Uterine smooth muscle cell (primary cell): ENCODE measurements at places on chromosomes 1 and 21. TPM values are rescaled to one million over a fixed set of nuclear protein-coding genes. Genes with fewer than 3 reads are reported as not detected.

The SELP gene
- total RNA-seq, result not detected in 2 replicates

The OR2L5 gene
- total RNA-seq, result under 0.01 and 0.12 TPM in 2 replicates

The PIGV gene
- total RNA-seq, result 13.8 and 22.6 TPM in 2 replicates

The MCM3AP gene
- total RNA-seq, result 95.1 and 103 TPM in 2 replicates

The TAS1R1 gene
- not detected in 2 replicates for total RNA-seq

The CYP2J2 gene
- total RNA-seq, result 0.12 and 0.33 TPM in 2 replicates

The RRP15 gene
- total RNA-seq, result 7.4 and 12.8 TPM in 2 replicates

The CTBS gene
- 11.6 and 16.4 TPM in 2 replicates for total RNA-seq

The RGS5 gene
- 6.2 TPM in 2 replicates for total RNA-seq

The HFM1 gene
- total RNA-seq, result 0.55 and 0.87 TPM in 2 replicates

The BCL10 gene
- 28.0 and 32.2 TPM in 2 replicates for total RNA-seq

The NR5A2 gene
- total RNA-seq, result under 0.01 TPM in 1 of 2 replicates, not detected in the other

The GCSAML gene
- under 0.01 TPM in 1 of 2 replicates, not detected in the other for total RNA-seq

The BRINP2 gene
- total RNA-seq, result 0.12 and 0.22 TPM in 2 replicates

The IRF6 gene
- 0.44 and 0.62 TPM in 2 replicates for total RNA-seq

The AMY2B gene
- total RNA-seq, result 2.9 and 7.1 TPM in 2 replicates

The BSND gene
- not detected in 2 replicates for total RNA-seq

The CAMK1G gene
- 8.4 and 14.6 TPM in 2 replicates for total RNA-seq

The AMY1A gene
- total RNA-seq, result not detected in 2 replicates

The F5 gene
- total RNA-seq, result not detected in 2 replicates

The PROK1 gene
- not detected in 2 replicates for total RNA-seq
